Natural killer cell (primary cell): ENCODE measurements at places on chromosomes 3 and 15. TPM values are rescaled to one million over a fixed set of nuclear protein-coding genes. Genes with fewer than 3 reads are reported as not detected.

The FGD5 gene
- not detected for total RNA-seq

The GUCA1C gene
- not detected for total RNA-seq

The PYGO1 gene
- total RNA-seq = 0.16 TPM

The ZDHHC23 gene
- total RNA-seq = 2.5 TPM

The PROS1 gene
- total RNA-seq = 0.25 TPM
